ENCODE measurements at places on chromosomes 4 and X.
A peak's percentile ranks its signal among the peaks of the same experiment; 100 is the strongest.

DNA sequence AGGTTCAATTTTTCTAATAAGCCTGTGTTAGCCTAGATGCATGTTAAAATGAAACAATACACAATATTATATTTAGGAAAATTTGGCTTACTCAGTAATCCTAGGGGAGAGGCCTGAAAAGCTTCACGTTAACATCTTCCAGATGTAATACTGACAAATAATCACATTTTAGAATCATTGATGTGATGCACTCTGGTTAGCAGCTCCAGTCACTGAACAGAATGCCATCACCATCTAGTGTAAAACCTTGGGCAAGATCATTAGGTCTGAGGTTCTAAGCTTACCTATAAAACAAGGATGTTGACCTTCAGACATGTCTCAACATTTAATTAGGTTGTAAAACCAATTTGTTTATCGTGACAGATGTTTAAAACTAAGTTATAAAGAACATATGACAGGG, 1704.8 kb downstream of the STIM2 start:
- DNase-seq: no peak

DNA sequence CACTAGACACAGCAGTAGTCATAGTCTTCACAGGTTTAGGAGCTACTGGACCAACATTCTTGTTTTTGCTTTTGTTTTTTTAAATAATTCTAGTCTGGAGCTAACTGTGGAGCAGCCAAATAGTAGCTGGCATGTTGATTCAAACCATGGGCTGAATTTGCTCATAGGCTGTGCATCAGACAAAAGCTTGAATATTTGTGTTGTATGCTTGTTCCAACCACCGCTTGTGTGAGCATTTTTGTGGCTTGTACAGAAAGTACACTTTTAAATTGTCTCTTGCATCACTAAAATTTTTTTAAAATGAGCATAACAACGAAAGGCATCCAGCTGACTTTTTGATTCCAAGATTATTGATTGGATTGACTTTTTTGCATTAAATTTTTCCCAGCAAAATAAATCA, 39.6 kb downstream of the CCNI start:
- no peak for DNase-seq

- peak; percentile 50 for DNase-seq
Measured at GRCh38 chrX:134026565-134027311, 41.3 kb upstream of the GPC3 start.

GRCh38 chr4:932713-933070, 432 bp downstream of the TMEM175 start:
- no peak for DNase-seq

DNA sequence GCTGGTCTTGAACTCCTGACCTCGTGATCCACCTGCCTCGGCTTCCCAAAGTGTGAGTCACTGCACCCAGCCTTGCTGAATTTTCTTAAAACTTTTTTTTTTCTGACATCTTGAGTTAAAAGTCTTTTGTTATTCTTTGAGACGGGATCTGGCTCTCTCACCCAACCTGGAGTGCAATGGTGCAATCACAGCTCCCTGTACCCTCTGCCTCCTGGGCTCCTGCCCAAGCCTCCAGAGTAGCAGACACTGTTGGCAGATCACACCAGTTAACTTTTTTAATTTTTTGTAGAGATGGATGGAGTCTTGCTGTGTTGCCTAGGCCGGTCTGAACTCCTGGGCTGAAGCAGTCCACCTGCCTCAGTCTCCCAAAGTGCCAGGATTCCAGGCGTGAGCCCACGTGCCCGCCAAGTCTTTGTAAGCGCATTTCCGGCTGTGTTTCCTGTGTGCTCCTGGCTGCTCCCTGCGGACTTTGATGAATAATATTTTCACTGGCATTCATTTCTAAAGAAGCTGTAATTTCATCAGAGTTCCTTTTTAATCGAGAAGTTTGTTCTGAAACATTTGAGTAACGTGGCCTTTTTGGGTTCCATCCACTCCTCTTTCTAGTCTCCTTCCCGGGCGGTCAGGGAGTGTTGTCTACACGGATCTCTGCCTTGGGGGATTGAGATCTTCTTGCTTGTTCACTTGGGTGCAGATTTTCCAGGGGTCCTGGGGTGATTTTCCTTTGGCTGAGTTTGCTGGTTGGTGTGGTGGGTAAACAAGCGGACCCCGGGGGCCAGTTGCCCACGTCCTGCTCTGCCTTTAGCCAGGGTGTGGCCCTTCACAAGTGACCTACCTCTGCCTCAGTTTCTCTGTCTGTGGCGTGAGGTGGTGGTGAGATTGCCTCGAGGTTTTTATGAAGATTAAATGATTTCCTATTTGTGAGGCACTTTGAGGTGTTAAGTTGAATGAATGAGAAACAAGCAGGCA, 44.4 kb downstream of the PCGF3 start:
- no peak for DNase-seq

- DNase-seq: no peak
Measured at GRCh38 chrX:75642811-75643361, 120.0 kb upstream of the ZDHHC15 start.

All from NCI-H446 (cell line).